Posterior cingulate gyrus (tissue), 11 donors: ENCODE measurements at places on chromosomes 6 and 20.

GRCh38 chr20:30985386-30985785 is 272.1 kb upstream of the DEFB115 start:
- DNase-seq, result no peak

DNA sequence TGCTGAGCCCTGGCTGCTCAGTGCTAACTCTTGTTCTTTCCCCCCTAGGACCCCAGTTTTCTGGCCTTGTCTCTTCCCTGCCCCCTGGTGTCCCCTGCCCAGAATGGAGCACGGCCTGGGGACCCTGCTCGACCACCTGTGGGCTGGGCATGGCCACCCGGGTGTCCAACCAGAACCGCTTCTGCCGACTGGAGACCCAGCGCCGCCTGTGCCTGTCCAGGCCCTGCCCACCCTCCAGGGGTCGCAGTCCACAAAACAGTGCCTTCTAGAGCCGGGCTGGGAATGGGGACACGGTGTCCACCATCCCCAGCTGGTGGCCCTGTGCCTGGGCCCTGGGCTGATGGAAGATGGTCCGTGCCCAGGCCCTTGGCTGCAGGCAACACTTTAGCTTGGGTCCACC is 11.9 kb downstream of the CCN5 start:
- DNase-seq, result no peak

- no peak for DNase-seq
Measured at GRCh38 chr6:69593706-69594105, 203.1 kb downstream of the LMBRD1 start.

DNA sequence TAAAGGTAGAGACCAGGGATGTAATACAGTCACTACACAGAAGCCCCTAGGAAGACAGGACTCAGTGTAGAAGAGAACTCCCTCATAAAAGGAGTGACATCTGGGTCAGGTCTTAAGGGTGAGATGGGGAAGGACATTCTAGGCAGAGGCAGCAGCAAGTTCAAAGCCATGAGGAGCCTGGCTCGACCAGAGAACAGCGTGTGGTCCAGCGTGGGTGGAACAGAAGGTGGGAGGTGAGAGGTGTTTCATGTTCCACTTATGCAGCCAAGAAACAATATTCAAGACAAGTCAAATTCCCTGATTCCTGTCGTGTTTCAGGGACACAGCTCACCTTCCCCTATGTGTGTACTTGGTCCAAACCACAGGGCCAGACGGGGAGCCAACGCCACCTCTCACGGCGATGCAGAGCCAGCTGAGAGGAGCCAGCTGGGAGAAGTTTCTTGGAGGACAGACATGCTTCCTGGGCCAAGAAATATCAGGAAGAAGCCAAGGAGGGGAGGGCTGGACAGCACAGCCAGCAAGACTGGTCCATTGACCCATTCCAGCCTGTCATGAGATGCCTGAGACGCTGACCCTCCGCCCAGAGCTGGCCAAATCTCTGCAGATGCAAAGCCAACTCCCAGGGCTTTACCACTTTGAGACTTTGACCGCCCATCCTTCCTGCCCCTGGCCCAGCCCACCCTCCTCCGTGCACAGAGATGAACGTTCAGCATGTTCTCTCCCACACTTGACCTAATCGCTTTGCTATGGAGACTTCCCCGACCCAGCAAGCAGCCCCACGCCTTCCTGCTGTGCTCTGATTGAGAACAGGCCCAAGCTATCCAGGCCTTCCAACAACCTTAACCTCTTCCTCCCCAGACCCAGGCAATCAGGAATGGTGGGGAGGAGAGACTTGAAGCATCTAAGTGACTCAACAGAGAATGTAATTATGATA is 113.8 kb downstream of the PRND start:
- DNase-seq, result peak; percentile 22

DNA sequence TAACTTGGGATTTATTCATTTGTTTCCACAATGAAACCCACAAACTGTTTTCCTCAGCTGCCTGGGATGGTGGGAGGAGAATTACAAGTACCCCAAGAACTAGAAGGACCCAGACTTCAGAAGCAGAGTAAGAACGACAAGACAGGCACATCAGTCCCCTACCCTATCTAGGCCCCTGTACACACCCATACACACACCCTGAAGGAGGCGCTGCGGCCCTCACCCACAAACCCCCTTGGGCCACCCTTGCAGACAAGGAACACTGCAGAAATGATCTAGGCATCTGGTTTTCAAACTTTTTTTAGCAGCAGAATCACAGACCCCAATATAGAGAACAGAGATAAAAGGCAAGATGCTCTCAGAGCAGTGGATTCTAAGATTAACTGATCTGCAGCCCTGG is 55.0 kb downstream of the TRERF1 start:
- no peak for DNase-seq

GRCh38 chr6:99471638-99472037 is 43.6 kb downstream of the USP45 start:
- no peak for DNase-seq

- DNase-seq, result no peak
Measured at GRCh38 chr6:166402582-166403277, 20.0 kb upstream of the MPC1 start.

DNA sequence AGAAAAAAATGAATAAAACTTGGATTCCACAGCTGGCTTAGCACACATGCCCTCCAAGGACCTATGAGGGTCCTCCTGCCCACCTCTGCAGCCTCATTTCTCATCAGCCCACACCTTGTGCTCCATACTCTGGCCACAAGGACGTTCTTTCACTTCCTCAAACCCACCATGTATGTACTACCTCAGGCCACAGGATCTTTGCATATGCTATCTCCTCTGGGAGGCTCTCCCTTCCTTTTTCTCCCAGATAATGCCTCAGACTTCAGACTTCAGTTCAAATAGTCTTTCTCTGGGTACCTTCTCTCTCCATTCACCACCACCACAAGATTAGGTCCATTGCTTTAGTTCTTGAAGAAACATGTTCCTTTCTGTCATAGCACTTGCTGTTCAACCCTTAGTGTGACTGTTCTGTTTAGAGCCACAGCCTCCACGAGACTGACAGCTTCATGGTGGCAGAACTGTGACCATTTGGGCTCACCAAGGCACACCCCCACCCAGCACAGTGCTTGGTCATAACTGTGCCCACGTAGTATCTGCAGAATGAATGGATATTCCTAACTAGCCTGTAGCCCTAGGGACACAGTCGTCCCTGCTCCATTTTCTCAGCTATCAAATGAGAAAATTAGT is 146.7 kb upstream of the LRFN2 start:
- no peak for DNase-seq

DNA sequence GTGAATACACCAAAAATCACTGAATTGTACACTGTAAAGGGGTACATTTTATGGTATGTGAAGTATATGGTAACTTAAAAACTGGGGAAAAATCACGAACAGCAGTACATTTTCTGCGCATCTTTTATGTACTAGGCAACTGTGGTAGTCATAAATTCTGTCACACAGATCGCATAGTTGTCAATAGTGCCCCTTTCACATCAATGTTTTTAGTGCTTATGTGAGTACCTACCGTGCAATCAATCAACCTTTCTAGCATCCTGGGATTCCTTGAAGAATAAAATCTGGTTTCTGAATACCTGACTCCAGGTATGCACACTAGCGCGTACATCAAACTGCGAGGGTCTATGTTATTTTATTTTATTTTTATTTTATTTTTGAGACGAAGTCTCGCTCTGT is 637 bp upstream of the RPF2 start:
- no peak for DNase-seq

DNA sequence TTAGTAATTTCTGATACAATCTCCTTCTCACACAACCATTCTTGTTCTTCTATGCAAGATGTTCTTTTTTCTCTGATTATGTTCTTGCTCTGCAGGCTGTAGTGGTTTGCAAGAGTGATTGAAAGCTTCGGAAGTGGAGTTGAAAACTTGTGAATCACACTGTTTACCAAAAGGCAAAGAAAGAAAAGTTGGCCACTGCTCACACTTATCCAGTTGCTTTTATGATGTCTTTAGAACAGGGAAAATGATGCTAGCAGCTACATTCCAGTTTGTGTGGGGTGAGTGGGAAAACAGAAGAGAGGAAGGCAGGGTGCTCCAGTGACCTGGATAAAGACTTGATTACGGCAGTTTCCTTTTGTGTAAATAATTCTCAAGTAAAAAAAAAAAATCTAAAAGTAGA is 583.3 kb downstream of the TENT5A start:
- DNase-seq, result no peak

- no peak for DNase-seq
Measured at GRCh38 chr6:88168362-88168761, 2.2 kb upstream of the CNR1 start.
